Osteoblast (primary cell): ENCODE measurements at places on chromosomes 7 and 10. TPM values are rescaled to one million over a fixed set of nuclear protein-coding genes. Genes with fewer than 3 reads are reported as not detected.

DNA sequence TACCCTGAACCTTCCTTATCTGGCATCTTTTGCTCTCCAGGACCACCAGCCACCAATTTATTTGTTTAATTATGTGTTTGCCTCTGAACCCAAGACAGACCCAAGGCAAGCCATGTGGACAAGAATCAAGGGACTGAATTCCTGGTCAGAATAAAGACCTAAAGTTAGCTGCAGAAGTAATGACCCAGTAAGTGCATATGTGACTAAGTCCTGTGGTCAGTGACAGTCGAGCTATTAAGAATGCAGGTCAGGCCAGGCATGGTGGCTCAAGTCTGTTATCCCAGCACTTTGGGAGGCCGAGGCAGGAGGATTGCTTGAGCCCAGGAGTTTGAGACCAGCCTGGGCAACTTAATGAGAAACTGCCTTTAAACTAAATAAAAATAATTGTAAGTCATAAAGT is 139.4 kb downstream of the CCDC71L start:
- no peak overlapping the region for H3K27ac ChIP-seq
- H3K4me3 ChIP-seq = no peak overlapping the region
- no peaks in the 10 kb centered on the region for H3K36me3 ChIP-seq
- H3K4me1 ChIP-seq = no peaks in the 10 kb centered on the region

- DNase-seq = peak; percentile 6
- H3K27me3 ChIP-seq = no peaks in the 10 kb centered on the region
- no peaks in the 10 kb centered on the region for H3K4me1 ChIP-seq
- H3K4me3 ChIP-seq = no peak overlapping the region
- peaks cover 80% of the 10 kb centered on the region for H3K36me3 ChIP-seq
- no peak overlapping the region for H3K27ac ChIP-seq
Measured at GRCh38 chr10:100945754-100946153, 23.6 kb upstream of the SEMA4G start.

DNA sequence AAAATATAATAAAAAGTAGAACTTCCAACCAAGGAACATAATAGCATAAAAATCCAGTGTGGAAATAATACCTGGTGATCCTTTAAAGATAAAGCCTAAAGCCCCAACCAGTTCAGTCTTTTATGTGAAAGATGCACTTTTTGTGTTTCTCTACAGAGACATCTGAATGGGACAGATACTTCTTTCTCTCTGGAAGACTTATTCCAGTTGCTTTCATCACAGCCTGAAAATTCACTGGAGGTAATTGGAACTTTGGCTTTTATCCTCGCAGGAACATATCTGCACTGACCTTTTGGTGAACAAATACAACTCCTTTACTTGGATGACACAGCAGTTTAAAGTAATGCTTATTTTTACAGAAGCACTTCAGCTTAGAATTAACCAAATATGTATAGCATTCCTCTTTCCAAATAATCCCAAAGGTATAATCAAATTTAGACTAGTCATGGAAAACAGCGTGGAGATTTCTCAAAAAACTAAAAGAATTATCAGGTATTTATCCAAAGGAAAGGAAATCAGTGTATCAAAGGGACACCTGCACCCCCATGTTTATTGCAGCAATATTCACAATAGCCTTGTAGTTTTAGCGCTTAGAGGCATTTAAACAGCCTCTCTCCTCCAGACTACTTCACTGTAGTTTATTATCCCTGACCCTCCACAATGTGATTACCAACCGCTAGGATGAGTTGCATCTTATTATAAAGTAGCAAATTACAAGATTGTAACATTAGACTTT is 16.8 kb downstream of the HNRNPA2B1 start:
- peaks cover 22% of the 10 kb centered on the region for H3K36me3 ChIP-seq
- DNase-seq = no peak
- H3K27ac ChIP-seq = no peak overlapping the region
- H3K4me1 ChIP-seq = no peaks in the 10 kb centered on the region
- H3K27me3 ChIP-seq = no peaks in the 10 kb centered on the region
- no peak overlapping the region for H3K4me3 ChIP-seq

DNA sequence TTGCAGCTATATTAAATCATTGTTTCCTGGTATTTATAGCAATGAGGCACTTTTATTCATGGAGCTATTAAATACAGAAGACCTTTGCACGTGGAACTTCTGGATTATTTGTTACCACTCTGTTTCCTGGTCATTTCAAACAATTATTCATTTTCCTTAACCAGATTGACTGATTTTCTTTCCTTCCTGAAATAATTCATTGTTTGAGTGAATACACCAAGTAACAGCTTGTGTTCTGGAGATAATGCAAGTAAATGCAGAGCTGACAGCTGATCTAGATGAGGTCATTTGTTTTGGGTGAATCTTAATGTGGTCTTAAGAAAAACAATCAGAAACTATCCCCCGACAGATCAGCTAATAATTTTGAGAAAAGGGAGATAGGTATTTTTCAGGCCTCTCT is 497.7 kb downstream of the KIF20B start:
- H3K36me3 ChIP-seq = no peaks in the 10 kb centered on the region
- H3K4me1 ChIP-seq = peaks cover 15% of the 10 kb centered on the region
- H3K27ac ChIP-seq = no peak overlapping the region
- no peaks in the 10 kb centered on the region for H3K27me3 ChIP-seq

- H3K27ac ChIP-seq = no peak overlapping the region
- no peak overlapping the region for H3K4me3 ChIP-seq
- DNase-seq = no peak
Measured at GRCh38 chr7:135178364-135178763, 7.9 kb upstream of the CYREN start.

Gene IKZF1
- total RNA-seq = under 0.01 TPM in 1 of 2 replicates, not detected in the other
